ENCODE measurements at places on chromosomes 3 and 15.

- DNase-seq: no peak
Observed at GRCh38 chr3:107796791-107797190, 274.0 kb downstream of the BBX start.

- DNase-seq: no peak
Observed at GRCh38 chr15:86355801-86356200, 276.1 kb downstream of the AGBL1 start.

GRCh38 chr3:39671116-39671515, 138.3 kb upstream of the MYRIP start:
- no peak for DNase-seq

DNA sequence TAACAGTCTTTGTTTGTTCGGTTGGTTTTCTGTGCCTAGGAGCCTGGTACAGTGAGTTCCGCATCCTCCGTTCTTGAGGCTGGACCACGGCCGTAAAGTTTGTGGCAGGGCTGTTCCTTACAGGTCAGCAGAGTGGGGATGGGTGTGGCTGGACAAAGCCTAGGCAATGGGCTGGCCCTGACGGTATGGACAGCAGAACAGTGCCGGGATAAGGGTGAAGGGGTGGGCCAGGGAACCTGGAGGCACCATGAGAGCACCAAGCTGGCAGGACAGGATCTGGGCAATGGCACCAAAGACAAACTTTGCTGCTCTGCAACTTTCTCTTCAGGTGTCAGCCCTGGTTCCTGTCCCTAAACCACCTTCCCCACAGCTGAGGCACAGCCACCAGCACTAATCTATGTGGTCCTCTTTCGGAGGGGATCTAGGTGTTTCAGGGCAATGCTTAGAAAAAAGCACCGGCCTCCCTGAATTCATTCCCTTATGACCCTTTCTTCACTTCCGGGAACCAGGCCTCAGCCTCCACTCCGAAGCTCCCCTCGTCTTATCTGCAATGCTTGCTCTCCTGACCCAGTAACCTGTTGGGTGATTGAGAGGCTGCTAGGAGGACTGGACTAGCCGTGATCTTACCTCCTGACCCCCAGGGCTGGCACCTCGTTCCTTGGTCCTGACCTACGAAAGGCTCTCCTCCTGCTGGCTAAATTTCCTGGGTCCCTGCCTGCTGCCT, 54.4 kb downstream of the KLHL6 start:
- DNase-seq: no peak

GRCh38 chr15:91517491-91518200, 335.9 kb upstream of the SLCO3A1 start:
- no peak for DNase-seq

GRCh38 chr3:58612830-58613229, 35.6 kb upstream of the FAM107A start:
- no peak for DNase-seq

DNA sequence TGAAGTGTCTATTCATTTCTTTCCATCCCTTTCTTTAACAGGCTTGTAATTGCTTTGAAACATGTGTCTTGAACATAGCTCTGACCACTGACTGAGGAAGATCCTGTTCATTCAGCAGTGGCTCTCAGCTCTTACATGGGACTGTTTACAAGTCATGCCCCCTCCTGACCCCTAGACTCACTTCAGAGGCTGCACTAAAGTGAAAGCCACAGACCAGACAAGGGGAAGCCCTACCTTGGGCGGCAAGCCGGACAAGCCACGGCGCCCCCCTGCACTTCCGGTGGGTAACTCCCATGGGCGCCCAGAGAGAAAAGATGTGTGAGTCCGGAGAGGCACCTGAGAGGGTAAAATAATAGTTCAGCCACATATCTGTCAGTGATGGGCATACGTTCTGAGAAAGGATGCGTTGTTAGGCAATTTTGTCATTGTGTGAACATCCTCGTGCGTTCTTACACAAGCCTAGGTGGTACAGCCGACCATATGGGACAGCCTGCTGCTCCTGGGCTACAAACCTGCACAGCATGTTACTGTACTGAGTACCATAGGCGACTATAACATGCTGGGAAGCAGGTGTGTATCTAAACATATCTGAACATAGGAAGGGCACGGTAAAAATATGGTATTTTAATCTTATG, 116.2 kb downstream of the CHSY1 start:
- no peak for DNase-seq

- no peak for DNase-seq
Observed at GRCh38 chr3:50203809-50204803, 965 bp upstream of the SLC38A3 start.

- no peak for DNase-seq
Observed at GRCh38 chr15:90234096-90234988, at the start of gene GDPGP1. GDPGP1 (plus strand) TSS chr15:90234209; CDS start chr15:90240909, 6,700 bp downstream.

GRCh38 chr15:74385733-74386132, 18.3 kb upstream of the CYP11A1 start:
- DNase-seq: no peak

GRCh38 chr3:133833267-133833666, 27.7 kb downstream of the SRPRB start:
- DNase-seq: no peak

GRCh38 chr3:38054499-38055001, 15.5 kb downstream of the DLEC1 start:
- no peak for DNase-seq

DNA sequence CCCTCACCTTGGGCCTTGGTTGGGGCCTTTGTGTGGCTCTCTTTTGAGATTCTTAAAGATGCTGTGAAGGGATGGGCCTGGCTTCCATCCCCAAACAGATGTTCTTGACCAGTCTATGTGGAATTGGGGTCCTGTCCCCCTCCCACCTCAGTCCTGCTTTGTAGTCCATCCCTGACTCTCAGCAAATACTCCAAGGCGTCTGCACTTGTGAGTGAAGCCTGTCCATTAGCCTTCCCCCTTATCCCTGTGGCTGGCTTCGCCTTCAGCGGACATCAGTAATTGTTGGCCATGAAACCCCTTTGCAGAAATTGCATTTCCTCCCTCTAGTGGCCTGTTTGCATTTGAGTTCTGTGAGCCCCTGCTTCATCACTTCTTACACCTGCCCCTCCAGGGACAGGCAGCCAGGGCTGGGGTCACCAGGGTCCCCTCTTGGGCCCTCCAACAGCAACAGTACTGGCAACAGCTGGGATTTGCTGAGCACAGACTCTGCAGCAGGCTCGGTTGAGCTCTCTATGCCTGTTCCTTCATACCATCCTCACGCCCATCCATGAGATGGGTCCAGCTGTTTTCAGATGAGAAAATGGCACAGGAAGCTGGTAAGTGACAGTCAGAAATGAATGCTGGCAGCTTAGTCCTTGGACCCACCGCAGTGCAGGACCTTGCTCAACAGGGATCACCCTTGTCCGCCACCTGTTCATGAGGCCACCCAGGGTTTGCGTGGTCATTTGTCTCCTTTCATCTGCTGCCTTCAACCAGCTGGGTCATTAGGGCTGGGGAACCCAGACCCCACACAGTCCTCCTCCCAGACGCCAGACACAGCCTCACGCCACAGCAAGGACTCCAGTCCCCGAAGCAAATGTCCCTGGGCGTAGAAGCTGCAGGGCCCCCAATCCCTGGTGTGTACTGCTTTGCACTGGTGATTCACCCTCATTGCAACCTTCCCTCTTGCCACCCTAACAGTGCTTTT, 8.9 kb upstream of the LRRK1 start:
- no peak for DNase-seq

GRCh38 chr3:55622116-55622515, 135.0 kb upstream of the WNT5A start:
- DNase-seq: no peak

- DNase-seq: no peak
Observed at GRCh38 chr3:16124636-16125035, 49.8 kb upstream of the GALNT15 start.

GRCh38 chr15:68175526-68175925, 29.6 kb downstream of the CALML4 start:
- DNase-seq: no peak

Measured in cortex of kidney (tissue), 1 donor.